COR-L47 (cell line): ENCODE measurements at places on chromosomes 2 and 18.

- DNase-seq: no peak
These were observed 38.1 kb downstream of the NAPG start for GRCh38 chr18:10563886-10564285.

GRCh38 chr18:27382567-27383216, 197.6 kb upstream of the CHST9 start:
- no peak for DNase-seq

DNA sequence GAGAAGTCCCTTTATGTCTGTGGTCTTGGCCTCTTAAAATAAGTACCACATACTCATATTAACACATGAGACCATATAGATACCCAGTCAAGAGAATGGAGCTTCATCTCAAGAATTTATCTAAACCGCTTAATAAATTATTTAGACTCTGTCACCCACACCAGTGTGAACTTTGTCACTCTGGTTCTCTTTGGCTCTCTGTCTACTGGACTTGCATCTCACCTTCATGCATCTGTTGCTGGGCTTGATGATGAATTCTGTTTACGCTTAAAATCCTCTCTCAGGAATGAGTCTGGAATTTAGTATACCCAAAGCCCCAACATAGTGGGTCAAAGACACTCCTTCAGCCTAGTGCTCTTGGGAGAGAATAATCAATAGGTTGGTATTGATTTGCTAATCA, 73.9 kb downstream of the SETBP1 start:
- no peak for DNase-seq

GRCh38 chr18:59323931-59324622, 5.6 kb upstream of the CPLX4 start:
- no peak for DNase-seq

DNA sequence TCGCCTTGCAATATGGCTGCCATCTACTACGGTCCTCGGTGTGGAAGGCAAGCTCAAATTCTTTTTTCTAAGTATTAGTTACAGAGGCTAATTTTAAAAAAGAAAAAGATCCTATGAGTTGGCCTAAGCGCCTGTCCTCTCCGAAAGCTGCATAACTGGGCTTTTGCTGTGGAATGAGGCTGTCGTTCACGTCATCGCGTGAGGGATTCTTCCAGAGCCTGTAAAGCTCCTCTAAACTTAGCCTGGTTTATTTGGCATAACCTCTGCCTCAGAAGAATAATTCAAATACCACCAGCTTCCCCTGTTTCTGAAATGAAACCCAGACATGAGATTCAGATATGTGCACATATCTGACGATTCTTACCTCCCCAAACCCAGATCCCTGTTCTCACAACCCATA, 187.4 kb downstream of the DNER start:
- DNase-seq: no peak

GRCh38 chr2:68932402-68932801, 20.3 kb downstream of the GKN2 start:
- DNase-seq: no peak

DNA sequence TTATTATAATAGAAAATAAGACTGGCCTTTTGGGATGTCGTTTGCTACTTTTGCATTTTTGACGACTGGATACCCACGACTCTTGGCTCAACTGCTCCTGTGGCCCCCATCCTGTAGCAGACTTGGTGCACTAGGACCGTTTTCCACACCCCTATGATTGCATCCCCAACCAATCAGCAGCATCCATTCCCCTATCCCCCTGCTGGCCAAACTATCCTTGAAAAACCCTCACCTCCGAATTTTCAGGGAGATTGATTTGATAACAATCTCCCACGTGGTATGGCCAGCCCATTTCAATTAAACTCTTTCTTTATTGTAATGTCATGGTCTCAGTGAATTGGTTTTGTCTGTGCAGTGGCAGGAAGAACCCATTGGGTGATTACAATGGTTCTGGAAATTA, 37.9 kb upstream of the TTR start:
- DNase-seq: no peak

DNA sequence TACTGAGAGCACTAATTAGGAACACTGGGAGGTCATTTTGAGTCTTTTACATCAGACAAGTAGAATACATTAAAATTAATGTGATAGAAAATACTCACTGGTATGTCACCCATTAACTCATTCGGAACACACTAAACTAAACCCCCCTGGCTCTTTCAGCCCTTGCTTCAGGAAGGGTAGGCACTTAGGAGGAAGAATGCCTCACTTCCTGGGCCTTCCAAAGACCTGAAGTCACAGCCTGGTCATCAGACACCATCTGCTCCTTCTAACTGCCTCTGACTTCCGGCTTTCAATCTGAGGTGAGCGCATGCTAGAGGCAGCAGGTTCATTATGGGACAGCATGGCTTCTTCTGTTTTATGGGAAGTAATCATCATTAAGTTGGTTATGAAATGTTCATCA, 451.4 kb downstream of the PID1 start:
- no peak for DNase-seq
